Stimulated activated CD4-positive, alpha-beta T cell treated with anti-CD3 and anti-CD28 coated beads, Interleukin-1b, Interleukin-23, amount 100 ng/mL, for 4 hours (primary cell): ENCODE measurements at places on chromosomes 11 and 22.

DNA sequence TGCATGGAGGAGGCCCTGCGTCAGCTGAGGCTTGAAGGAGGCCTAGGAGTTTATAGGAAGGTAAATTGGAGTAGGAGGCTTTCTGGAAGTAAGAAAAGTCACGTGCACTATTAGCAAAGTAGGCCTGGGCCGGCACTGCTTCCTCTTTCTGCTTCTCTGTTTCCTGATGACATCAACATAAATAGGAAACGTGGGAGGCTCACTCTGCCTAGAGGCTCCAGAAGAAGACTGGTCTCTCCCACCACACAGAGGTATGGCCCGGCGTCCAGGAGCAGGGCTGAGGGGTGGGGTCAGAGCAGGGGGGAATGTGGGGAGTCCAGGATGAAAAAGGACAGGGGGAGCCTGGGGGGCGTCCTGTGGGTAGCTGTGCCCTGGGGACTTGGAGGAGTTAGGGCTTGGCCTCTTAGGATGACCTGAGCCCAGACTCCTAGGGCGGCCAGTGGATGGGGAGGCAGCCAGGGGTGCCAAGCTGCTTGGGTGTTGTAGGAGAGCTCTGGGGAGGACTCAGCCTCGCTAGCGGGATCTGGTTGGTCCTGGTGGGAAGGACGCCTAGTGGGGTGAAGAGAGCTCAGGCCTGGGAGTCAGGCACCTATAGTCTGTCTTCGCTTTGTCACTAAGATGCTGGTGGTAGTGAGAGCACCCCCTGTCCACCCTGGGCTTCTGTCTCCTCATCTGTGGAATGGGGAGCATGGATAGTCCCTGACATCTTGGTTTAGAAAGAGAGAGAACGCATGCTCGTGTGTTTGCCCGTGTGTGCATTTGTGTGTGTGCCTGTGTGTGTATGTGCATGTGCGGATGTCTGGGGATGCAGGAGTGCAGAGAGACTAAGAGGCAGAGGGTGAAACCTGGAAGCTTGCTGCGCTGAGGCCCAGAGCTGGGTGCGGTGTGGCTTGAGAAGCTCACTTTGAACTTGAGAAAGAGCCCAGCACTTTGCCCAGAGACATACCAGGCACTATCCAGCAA is at the start of gene CSF2RB:
Gene CSF2RB, plus strand, starts transcription at position 202 of the 963 bp plus-strand sequence. CDS start 8,580 bp downstream, outside the sequence.
- DNase-seq = no peak

DNA sequence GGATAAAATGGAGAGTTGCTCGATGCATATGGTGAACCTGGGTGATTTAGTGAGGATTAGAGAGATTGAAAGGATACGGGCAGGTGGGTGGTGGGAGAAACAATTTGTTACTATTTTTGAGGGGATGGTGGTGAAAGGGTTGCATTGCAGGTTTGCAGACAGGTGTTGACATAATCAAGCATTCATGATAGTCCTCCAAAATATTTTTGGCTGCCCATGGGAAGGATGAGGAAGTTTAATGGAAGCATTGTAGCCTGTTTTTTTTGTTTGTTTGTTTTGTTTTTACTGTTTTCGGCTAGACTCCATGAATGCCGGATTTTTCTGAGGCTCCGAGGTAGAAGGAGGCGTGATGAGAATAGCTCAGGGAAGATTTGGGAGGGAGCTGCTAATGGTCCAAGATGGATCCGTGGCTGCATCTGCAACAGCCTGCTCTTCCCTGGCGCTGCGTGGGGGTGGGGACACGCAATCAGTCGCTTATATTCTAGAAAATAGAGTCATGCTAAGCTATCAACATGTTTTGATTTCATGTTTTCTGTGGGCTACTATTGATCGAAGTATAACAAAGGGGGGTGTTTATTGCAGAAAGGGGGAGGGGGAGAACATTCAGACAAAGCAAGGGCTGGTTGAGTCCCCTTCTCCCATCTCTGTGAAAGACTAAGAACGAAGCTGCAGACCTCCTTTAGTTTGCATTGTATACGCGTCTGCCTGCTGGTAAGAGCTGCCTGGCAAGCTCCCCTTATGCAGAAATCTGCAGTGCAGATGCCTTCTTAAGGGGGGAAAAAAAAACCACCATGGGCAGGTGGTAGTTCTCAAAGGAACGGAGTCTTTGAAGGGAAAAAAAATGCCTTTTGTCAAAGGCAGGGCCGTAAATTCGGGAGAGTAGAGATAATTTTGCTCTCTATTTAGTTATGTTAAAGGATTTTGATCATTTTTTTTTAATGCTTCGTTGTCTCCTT is 1.0 kb downstream of the RTN3 start:
- no peak for DNase-seq

DNA sequence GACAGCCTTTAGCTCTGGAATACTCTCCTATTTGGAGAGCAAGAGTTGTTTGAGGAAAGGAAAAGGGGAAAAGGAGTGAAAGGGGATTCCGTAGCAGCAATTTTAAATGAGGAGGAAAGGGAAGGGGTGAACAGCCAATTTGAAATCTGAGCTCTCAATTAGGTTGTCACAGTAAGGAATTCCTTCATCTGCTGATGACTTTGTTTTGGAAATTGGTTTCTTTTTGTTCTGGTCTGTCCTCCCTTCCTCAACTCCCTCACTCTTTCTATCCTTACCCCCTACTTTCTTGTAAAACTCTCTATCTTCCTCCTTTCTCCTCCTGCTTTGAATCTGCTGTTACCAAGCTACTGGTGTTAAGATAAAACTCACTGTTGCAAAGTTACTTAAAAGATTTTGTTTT is 1155.6 kb downstream of the DLG2 start:
- DNase-seq = no peak

GRCh38 chr22:22109693-22110466 is 127.3 kb upstream of the TOP3B start:
- no peak for DNase-seq

DNA sequence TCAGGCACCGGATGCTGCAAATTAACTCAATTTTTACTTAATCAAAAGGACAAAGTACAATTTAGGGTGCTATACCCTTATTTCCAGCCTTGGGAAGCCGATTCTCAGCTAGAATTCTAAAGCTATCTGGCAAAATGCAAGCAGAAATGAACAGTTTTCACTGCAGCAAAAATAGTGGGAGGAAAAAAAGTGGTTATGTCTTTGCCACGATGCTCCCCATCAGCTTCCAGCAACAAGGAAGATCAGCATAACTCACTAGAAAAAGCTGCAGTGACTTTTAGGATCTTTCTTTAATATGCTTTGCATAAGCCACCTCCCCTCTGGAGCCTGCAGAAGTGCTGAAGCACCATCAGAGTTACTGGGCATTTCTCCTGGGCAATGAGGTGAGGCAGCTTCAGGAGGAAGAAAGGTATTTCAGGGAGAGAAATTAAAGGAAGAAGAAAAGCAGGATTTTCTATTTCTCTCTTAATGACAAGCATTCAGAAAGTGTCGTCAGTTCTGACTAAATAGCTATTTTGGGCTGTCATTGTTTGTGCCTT is 702.9 kb downstream of the DLG2 start:
- no peak for DNase-seq

- DNase-seq = no peak
Observed at GRCh38 chr22:50176850-50177536, 6.5 kb downstream of the PANX2 start.

GRCh38 chr22:44531487-44531886 is 33.5 kb upstream of the RTL6 start:
- no peak for DNase-seq

DNA sequence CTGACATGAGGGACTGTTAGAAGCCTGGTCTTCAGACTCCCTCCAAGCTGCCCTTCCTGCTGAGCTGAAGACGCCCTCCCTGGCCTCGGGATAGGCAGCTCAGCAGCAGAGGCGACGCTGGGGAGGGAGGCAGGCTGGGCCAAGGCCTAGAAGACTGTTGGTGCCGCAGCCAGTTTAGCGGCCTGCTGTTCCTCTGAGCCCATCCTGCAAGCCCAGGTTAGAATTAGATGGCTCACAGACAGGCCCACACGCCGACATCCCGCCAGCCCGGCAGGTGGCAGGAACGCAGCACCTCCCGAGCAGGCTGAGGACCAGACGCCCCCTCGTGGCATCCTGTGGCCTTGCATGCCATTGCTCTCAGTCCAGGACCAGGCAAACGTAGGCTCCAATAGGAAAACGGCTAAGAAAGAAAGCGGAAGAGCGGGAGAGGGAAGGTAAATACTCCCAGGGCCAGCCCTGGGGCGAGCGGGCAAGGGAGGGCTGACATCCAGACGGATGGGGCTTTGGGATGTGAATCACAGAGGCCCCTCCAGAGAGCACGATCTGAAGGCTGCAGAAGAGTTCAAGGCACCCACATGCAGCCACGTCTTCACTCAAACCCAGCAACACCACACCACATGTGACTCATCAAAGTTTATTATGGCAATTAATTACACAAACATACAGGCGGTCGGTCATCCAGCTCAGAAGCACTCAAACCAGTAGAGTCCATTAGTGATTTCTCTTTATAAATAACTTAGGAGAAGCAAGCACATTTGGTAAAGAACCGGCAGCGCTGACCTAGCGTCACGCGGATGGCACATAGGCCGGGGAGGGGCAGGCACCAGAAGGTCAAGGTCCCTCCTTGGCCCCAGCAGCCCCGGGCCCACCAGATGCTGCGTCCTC is 27.6 kb downstream of the CD5 start:
- DNase-seq = peak; percentile 87

DNA sequence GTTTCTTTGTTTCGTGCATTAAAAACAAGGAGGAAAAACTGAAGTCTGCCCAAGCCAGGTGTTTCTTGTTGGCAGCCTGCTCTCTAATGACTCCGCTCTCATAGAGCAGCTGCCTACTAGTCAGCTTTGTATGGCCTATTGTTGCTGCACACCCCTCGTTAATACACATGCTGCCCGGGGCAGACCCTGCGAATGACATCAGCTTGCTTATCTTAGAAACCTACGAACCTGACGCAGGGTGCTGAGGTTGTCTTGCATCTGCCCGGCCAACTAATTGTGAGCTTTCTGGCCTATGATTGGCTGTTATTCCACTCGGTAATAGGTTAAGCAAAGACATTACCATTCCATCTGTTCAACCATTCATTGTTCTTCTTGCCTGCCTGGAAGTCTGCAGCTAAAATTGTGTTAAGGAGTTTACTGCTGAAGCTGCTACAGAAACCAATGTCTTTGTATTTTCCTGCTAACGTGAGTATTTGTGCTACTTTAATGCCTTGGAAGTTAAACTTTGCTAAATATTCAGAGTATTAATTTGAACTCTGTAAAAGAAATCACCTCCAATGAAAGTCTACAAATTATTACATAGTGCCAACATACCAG is 37.5 kb downstream of the ZC3H12C start:
- no peak for DNase-seq

- DNase-seq = no peak
Observed at GRCh38 chr11:76443268-76443980, 1.4 kb upstream of the EMSY start.

DNA sequence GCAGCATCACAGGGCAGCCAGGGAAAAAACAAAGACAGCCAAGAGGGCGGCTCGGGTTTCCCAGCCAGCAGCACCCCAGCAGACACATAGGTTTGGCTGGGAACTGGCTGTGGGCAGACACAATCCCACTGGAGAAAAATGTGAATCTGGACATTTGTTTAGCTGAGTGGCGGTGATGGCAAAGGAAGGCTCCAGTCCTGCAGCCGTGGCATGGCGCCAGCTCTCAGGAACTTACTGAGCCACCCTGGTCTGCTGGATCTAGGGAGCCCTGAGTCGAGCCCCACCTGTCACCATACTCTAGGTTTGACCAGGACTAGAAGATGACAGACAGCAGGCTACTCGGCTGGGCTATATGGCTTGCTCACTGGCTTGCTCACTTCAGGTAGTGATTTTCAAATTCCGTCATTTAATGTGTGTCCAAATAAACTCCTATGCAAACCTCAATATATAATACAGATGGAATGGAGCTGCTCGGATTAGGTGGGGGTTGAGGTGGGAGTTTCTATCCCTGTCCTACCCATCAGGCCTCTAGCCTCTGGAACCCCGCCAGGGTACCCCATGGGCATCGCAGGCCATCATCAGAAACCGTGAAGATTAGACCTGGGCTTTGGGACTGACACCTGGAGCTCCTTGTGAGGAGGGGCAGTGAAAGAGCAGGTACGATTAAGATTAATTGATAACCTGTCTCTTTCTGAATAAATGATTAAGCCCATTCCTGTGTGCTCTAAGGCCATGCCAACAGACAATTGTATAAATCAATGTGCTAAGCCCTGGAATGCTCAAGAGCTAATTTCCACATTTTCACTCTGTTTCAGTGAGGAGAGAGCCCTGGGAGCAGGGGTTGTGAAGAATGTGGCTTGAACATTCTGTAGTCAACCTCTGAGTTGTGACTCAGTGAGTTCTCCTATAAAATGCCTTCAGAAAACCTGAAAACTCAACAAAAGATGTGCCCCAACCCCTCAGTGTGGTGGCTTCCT is 42.5 kb downstream of the GALNT18 start:
- no peak for DNase-seq

- no peak for DNase-seq
Observed at GRCh38 chr11:112087212-112087611, 539 bp downstream of the SDHD start.
